Motor neuron (in vitro differentiated cells): ENCODE measurements at places on chromosomes 7 and 10.
A peak's percentile ranks its signal among the peaks of the same experiment; 100 is the strongest.

- no peak for ATAC-seq
Measured at GRCh38 chr7:149772956-149773434, 393 bp downstream of the ZNF467 start.

GRCh38 chr7:101543242-101543766 is 85.8 kb downstream of the MYL10 start:
- ATAC-seq: no peak

DNA sequence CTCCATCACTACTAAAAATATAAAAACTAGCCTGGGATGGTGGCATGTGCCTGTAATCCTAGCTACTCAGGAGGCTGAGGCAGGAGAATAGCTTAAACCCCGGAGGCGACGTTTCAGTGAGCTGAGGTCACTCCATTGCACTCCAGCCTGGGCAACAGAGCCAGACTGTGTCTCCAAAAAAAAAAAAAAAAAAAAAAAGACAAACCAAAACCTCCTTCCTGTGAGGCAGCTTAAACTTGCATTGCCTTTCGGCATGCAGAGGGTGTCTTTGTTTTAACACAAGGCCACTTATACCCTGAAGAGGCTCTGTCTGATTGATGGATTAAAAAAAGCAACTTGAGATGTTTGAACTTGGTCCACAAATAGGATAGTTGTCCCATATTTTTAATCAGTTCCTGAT is 128.4 kb upstream of the RSU1 start:
- ATAC-seq: no peak

- no peak for ATAC-seq
Measured at GRCh38 chr7:16357921-16358320, 63.4 kb downstream of the CRPPA start.

GRCh38 chr7:33870120-33870519 is 35.2 kb upstream of the BMPER start:
- ATAC-seq: no peak

GRCh38 chr10:73501651-73502050 is 5.8 kb upstream of the PPP3CB start:
- ATAC-seq: no peak

GRCh38 chr7:94050046-94050445 is 45.9 kb upstream of the BET1 start:
- ATAC-seq: no peak

DNA sequence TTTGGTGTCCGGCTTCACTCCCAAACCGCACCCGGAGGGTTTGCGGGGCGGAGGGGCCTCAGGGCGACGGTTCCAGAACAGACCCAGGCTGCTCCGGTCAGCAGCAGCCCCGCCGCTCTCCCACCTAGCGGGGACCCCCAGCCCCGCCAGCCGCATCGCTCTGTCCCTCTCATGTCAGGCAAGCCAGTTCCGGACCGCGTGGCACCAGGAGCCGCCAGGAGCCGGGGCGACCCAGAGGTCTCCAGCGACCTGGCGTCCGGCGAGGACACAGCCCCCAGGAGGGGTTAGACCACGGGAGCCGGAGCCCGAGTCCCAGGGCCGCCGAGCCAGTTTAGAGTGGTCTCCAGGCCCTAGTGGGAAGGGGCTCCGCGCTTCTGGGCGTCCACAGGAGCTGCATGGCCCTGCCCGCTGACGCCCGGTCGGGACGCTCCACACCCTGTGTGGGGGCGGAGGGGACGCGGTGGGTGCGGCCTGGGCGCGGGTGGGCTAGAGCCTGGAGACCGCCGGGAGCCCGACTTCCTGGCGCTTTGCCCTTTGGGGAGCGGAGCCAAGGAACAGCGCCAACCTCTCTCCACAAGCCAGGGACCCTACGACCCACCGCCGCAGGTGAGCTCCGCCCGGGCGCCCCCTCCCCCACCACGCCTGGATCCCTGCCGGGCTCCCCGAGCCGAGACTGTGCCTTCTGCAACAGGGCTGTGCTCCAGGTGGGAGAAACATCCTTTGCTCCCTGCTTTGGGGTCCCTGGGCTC is 43.4 kb downstream of the ZNF117 start:
- peak; percentile 40 for ATAC-seq

GRCh38 chr7:55432939-55433784 is 68.0 kb downstream of the LANCL2 start:
- peak; percentile 91 for ATAC-seq

DNA sequence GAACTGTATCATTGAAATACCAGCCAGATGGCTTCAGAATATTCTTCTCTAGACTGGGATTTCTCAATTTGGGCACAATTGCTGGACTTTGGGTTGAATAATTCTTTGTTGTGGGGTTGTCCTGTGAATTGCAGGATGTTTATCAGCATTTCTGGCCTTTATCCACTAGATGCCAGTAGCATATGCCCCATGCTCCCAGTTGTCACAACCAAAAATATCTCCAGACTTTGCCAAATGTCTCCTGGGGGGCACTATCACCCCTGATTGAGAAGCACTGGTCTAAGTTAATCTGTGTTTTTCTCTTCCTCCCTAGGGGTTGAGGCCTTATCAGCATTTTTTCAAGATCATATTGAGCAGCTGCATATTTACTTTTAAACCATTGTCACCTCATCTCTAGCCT is 204.9 kb upstream of the SP8 start:
- ATAC-seq: no peak

GRCh38 chr10:110864662-110865140 is 7.0 kb upstream of the PDCD4 start:
- no peak for ATAC-seq

- ATAC-seq: no peak
Measured at GRCh38 chr10:124552691-124553276, 91.2 kb downstream of the LHPP start.

DNA sequence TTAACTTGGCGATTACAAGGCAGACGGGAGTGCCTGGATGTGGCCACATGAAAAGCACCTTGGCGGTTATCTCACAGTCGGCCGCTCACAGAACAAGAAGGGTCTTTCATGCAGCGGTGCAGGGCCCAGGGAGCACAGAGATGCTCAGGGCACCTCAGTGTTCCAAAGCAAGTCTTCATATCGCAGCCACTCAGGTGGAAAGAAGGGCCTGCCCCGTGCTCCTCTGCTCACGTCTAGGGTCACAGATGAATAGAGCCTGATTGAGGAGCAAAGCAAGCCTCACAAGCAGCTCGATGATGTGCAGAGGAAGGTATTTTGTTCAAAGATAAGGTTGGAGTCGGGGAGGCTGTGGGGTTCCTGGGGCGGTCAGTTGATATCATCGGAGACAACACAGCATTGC is 297.8 kb downstream of the WDR11 start:
- ATAC-seq: no peak

DNA sequence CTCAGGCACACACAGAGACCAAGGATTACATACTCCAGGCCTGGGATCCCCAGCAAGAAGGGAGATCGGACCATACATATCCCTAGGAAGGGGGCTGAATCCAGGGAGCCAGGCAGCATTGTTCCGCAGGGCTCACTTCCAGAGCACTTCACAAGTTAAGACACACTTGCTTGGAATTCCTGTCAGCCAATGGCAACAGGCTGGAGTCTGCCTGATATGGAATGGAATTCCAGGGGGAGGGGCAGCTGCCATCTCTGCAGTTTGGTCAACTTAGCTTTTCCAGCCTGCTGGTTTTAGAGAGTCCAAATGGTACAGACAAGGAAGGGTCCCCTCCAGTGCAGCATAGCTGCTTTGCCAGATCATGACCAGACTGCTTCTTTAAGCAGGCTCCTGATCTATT is 290.0 kb upstream of the GLI3 start:
- no peak for ATAC-seq

GRCh38 chr7:127976056-127976737 is 55.0 kb downstream of the LRRC4 start:
- peak; percentile 93 for ATAC-seq

GRCh38 chr10:23614483-23614882 is 175.6 kb downstream of the OTUD1 start:
- ATAC-seq: no peak

- ATAC-seq: peak; percentile 22
Measured at GRCh38 chr7:10076660-10077300, 896.9 kb upstream of the PHF14 start.

GRCh38 chr7:17320102-17320497 is 21.6 kb downstream of the AHR start:
- no peak for ATAC-seq

- no peak for ATAC-seq
Measured at GRCh38 chr10:123634221-123634620, 31.9 kb upstream of the GPR26 start.

- ATAC-seq: no peak
Measured at GRCh38 chr7:98134420-98135228, 28.0 kb downstream of the LMTK2 start.

DNA sequence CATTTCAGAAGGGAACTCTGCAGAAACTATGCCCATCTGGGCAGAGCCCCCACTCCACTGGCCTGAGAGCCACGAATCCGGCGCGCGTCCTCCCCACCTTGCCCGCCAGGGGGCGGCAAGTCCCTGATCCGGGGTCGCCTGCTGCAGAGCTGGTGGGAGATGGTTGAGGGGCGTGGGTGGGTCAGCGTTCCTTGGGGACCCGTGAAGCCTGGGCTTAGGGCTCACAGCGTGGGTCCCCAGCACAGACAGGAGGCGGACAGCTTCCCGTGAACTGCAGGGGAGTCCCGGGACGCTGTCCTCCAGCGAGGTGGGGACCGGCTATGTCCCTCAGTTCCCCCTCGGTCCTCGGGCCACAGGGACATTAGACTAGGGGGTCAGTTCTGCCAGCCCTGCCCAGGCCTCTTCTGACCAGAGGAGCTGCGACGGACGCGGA is 585 bp upstream of the POP7 start:
- ATAC-seq: peak; percentile 81

- ATAC-seq: no peak
Measured at GRCh38 chr10:77959384-77959783, 32.8 kb upstream of the DLG5 start.

GRCh38 chr10:116437076-116437692 is 9.5 kb downstream of the PNLIPRP3 start:
- no peak for ATAC-seq

- no peak for ATAC-seq
Measured at GRCh38 chr7:20030417-20030816, 186.8 kb downstream of the MACC1 start.

- ATAC-seq: no peak
Measured at GRCh38 chr10:74882427-74882826, 56.0 kb downstream of the KAT6B start.

- ATAC-seq: no peak
Measured at GRCh38 chr7:22481726-22482125, 18.3 kb downstream of the STEAP1B start.

GRCh38 chr10:113666682-113667252 is 2.9 kb upstream of the NRAP start:
- no peak for ATAC-seq

GRCh38 chr7:101882005-101882421 is 64.6 kb downstream of the CUX1 start:
- ATAC-seq: peak; percentile 28

DNA sequence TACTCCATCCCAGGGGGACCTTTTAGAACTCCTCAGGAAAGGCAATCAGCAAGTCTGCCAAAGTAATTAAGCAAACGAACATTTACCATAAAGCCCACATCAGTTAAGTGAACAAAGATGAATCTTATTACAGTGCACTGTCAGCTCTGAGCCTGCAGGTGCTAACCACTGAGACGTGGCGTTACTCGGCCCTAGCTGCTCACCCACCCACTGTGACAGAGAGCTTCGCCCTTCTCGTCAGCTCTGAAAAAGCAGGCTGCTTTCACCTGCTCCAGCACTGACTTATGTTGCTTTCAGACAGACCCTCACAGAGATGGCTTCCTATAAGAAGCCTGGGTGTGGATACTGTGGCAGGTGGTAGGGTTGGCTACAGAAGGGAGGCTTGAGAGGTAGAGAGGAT is 57.7 kb upstream of the KCNIP2 start:
- ATAC-seq: peak; percentile 26

DNA sequence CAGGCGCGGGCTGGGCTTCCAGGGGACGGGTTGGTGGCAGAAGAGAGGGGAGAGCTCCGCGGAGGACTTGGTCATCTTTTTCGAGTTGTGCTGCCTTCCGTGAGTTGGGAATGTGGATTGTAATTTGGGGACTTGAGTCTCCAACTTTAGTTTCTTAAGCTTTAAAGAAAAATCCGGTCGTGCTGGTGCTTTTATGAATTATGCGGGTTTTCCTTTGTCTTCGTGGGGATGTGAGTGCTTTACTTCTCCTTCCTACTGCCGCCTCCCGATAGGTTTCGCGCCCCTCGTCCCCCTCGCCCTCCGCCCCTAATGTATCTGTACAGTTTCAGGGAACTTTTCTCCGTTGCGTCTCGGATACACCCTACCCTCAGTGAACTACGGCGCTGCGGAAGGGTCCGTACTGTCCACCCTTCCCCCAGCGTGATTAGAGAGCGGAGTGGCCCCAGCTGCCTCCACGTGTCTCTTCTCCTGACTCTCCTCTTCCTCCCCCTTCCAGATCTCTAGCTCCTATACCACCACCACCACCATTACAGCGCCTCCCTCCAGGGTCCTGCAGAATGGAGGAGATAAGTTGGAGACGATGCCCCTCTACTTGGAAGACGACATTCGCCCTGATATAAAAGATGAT is 649 bp downstream of the SCD start:
- no peak for ATAC-seq

- no peak for ATAC-seq
Measured at GRCh38 chr7:471191-471865, 48.3 kb downstream of the PDGFA start.
